ENCODE measurements at places on chromosomes 1 and 21. TPM values are rescaled to one million over a fixed set of nuclear protein-coding genes. Genes with fewer than 3 reads are reported as not detected.

DNA sequence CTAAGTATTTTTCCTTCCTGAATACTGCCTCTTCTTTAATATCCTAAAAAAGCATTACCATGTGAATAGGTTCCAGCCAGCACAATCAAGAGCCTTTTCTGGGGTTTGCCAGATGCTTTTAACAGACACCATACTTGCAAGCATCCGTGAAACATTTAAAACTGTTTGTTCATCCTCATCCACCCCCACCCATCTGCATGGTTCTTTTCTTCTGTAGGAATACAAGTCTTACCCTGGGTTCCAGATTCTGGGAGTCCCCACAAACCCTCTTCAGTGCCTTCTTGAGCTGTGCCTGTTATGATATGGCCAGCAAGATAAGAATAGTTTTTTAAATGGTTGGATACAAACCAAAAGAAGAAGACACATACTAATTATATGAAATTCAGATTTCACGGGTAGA, 354.9 kb upstream of the PLXNA2 start:
- DNase-seq, result no peak

DNA sequence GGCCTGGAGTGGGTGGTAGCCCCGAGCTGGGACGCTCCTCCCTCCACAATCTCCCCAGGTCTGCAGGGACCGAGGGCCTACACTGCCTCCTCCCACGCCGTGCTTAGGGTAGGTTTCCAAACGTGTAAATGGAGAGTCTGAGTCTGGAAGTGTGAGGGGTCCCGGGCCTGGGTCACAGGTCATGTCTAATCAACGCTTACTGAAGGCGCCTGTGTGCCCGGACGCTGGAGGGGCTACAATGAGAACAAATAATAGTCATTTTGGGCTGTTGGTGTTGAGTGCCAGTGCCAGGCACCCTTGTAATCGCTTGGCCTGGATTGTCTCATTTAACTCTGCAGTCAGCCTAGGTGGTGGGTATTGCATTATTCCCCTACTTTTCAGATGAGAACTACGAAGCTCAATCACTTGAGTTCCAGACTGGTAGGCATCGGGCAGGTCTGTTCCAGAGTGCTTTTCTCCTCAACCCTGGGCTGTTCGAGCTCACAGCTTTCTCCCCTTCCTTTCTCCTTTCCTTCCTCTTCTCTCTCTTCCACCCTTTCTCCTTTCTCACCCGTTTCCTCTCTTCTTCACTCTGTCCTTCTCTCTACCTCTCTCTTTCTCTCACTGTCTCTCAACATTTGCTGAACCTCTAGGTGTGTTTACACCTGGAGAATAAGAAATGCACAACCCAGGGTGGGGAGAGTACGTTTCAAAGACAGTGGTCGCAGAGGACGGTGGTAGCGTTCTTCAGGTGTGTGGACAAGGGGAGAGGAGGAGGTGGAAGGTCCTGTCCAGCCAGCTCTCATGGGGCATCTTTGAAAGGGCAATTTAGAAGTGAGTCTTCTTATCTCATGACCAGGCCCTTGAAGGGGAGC, 883 bp downstream of the SLC66A1 start:
- no peak for DNase-seq

DNA sequence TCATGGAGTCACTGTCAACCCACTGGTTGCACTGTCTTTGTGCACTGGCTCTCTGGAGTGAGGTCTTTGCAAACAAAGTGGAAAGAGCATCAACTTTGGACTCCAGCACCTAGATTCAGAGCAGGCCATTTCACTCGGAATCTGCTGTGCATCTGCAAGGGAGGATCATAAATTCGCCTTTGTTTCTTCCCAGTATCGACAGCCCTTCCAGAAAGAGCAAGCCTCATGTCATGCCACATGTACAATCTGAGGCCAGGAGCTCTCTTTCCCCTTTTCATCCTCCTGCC, 853 bp upstream of the PCSK9 start:
- DNase-seq, result no peak

GRCh38 chr1:1023700-1024099, 3.8 kb downstream of the AGRN start:
- DNase-seq, result no peak

SLC44A5 gene
- 37.7 TPM for total RNA-seq
